ENCODE measurements at places on chromosomes 12 and 14. TPM values are rescaled to one million over a fixed set of nuclear protein-coding genes. Genes with fewer than 3 reads are reported as not detected.
A peak's percentile ranks its signal among the peaks of the same experiment; 100 is the strongest.

SPTB gene
- total RNA-seq, result 3.0 TPM

PRR4 gene
- 32.1 TPM for total RNA-seq

SERPINA1 gene
- total RNA-seq, result 432 TPM

STAC3 gene
- 4.3 TPM for total RNA-seq

CLEC4D gene
- total RNA-seq, result not detected

INSM2 gene
- total RNA-seq, result 0.15 TPM

GRCh38 chr12:71045781-71046180 is 112.0 kb downstream of the TSPAN8 start:
- no peaks in the 10 kb centered on the region for H3K36me3 ChIP-seq
- no peak overlapping the region for H3K4me3 ChIP-seq
- H3K27me3 ChIP-seq, result no peaks in the 10 kb centered on the region
- no peaks in the 10 kb centered on the region for H3K4me1 ChIP-seq

DNA sequence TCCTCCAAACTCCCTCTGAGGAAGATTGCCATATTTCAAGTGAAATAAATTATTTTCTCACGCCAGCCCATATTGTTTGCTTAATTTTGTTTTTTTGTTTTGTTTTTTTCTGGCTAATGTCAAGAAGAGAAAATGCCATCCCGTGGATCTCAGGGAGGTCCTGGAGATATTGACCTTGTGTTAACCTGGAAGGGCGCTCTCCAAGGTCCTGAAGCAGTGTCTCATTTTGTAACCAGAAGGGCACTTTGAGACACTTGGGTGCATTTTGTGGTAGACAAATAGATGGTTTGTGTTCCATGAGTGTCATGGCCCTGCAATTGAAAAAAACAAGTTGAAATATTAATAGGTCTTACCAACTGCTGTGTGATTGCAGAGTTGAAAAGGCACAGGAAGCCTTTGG is 268.9 kb downstream of the SUDS3 start:
- no peaks in the 10 kb centered on the region for H3K4me1 ChIP-seq
- H3K36me3 ChIP-seq, result no peaks in the 10 kb centered on the region
- H3K4me3 ChIP-seq, result no peak overlapping the region

DNA sequence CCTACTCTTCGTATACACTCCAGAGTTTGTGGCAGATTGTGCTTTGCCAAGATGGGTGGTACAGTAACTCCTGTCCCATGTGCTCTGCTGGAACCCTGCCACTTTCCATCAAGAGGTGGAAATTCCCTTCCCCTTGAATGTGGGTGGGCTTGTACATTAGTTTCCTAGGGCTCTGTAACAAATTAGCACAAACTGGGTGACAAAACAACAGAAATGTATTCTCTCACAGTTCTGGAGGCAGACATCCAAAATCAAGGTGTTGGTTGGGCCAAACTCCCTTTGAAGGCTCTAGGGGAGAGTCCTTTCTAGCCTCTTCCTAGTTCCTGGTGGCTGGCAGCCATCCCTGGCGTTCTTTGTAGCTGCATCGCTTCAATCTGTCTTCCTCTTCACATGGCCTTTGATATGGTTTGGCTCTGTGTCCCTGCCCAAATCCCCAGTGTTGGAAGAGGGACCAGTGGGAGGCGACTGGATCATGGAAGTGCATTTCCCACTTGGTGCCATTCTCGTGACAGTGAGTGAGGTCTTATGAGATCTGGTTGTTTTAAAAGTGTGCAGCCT is 117.5 kb downstream of the VRK1 start:
- no peaks in the 10 kb centered on the region for H3K36me3 ChIP-seq
- no peaks in the 10 kb centered on the region for H3K4me1 ChIP-seq
- no peaks in the 10 kb centered on the region for H3K27me3 ChIP-seq
- no peak overlapping the region for H3K27ac ChIP-seq
- H3K4me3 ChIP-seq, result no peak overlapping the region

DNA sequence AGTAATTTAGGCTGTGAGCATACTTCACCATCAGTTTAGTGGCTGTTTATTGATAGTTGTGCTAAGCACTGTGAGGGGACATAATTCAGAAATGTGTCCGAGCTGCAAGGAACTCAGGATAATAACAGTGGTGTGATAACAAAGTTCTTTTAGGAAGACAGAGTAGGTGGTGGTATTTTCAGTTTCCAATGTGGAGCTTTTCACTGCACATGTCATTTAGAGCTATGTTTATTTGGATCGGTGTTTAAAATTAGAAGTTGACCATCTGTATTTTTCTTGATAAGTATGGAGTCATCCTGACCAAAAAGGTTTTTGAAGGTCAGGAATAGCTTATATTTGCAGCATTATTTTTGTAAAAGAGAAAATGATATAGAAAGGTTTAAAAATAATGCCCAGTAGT is 443.5 kb downstream of the TMTC2 start:
- H3K27me3 ChIP-seq, result no peaks in the 10 kb centered on the region
- H3K36me3 ChIP-seq, result peaks cover 5% of the 10 kb centered on the region
- DNase-seq, result no peak
- H3K4me3 ChIP-seq, result no peak overlapping the region
- H3K27ac ChIP-seq, result no peak overlapping the region
- H3K4me1 ChIP-seq, result no peaks in the 10 kb centered on the region

GRCh38 chr12:80776706-80777105 is 60.0 kb downstream of the MYF5 start:
- no peak overlapping the region for H3K4me3 ChIP-seq
- no peak for DNase-seq
- H3K27me3 ChIP-seq, result no peaks in the 10 kb centered on the region

- H3K4me1 ChIP-seq, result peaks cover 12% of the 10 kb centered on the region
- H3K27me3 ChIP-seq, result peaks cover 9% of the 10 kb centered on the region
- H3K4me3 ChIP-seq, result peak within 1 kb of the TSS; percentile 58
Observed at GRCh38 chr12:51391283-51392123, at the start of gene GALNT6. TSS of gene GALNT6 (minus strand) at chr12:51391406. CDS start at chr12:51379781, 11,625 bp downstream.

GRCh38 chr12:130880411-130880885 is 8.6 kb downstream of the RAN start:
- no peak for DNase-seq
- H3K27me3 ChIP-seq, result no peaks in the 10 kb centered on the region
- peaks cover 5% of the 10 kb centered on the region for H3K4me1 ChIP-seq
- no peak overlapping the region for H3K4me3 ChIP-seq
- no peak overlapping the region for H3K27ac ChIP-seq

GRCh38 chr14:103284574-103285467 is 49.2 kb upstream of the EIF5 start:
- H3K27ac ChIP-seq, result no peak overlapping the region
- H3K4me3 ChIP-seq, result no peak overlapping the region
- DNase-seq, result no peak
- H3K36me3 ChIP-seq, result no peaks in the 10 kb centered on the region

DNA sequence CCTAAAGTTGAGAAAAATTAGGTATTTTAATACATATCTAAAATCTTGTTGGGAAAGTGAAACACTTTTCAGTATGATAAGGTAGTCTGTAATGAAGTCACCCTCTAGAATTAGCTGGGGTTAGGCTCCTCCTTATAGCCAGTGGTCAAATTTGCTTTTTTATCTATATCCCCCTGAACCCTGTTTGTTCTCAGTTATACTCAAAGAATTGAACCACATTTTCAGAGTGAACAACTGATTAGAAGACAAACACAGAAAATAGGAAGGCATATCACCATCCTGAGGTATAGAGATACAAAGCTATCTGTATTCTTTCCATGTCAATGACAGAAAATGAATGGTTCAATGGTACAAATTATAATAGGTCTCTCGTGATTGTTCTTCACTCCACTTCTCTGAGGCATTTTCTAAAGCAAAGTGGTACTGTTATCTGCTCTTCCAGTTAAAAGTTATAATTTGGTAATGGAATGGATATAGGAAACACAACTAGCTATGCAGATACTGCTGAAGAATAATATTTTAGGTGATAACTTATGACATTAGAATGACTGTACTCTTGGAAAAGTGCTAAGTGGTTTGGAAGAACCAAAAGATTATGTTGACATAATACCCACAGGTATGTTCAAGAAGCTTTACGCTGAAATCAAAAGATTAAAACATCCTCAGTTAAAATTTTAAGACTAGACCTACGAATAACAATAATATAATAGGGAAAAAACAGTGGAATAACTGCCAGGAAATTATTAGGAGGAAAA is 27.6 kb downstream of the WASHC3 start:
- DNase-seq, result no peak
- H3K4me1 ChIP-seq, result no peaks in the 10 kb centered on the region
- H3K27me3 ChIP-seq, result no peaks in the 10 kb centered on the region
- no peak overlapping the region for H3K4me3 ChIP-seq

DNA sequence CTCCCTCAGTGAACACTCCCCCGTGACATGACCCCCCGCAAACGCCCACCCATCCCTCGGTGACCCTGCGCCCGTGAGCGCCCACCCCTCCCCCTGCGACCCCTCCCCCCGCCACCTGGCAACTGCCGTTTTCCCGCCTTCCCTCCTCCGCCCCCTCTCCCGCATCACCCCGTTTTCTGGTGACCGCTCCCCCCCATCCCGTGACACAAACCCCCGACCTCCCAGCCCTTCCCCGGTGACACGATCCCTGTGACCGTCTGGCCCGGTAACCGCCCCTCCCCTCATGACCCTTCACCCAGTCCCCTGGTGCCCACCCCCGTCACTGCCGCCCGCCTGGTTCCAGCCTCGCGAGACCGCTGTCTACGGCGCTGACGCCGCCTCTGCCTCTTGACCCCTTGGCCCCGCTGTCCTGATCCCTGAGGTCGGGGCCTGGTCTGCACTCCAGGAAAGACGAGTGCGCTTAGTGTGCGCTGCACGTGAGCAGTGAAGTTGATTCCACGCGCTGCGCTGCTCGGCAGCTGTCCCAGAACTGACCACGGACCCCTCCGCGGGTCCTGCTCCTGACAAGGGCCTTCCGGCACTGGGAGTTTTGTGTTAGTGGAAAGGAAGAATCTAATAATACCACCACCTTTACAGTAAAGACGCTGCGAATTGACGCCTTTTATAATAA is 59.4 kb downstream of the DDX51 start:
- H3K36me3 ChIP-seq, result no peaks in the 10 kb centered on the region
- H3K27ac ChIP-seq, result peak overlapping the region; percentile 85
- H3K4me3 ChIP-seq, result peak overlapping the region; percentile 70
- peaks cover 14% of the 10 kb centered on the region for H3K4me1 ChIP-seq
- no peaks in the 10 kb centered on the region for H3K27me3 ChIP-seq

GRCh38 chr14:61106271-61106958 is 125.4 kb downstream of the SLC38A6 start:
- DNase-seq, result no peak
- no peak overlapping the region for H3K27ac ChIP-seq
- no peaks in the 10 kb centered on the region for H3K36me3 ChIP-seq
- H3K4me3 ChIP-seq, result no peak overlapping the region

DNA sequence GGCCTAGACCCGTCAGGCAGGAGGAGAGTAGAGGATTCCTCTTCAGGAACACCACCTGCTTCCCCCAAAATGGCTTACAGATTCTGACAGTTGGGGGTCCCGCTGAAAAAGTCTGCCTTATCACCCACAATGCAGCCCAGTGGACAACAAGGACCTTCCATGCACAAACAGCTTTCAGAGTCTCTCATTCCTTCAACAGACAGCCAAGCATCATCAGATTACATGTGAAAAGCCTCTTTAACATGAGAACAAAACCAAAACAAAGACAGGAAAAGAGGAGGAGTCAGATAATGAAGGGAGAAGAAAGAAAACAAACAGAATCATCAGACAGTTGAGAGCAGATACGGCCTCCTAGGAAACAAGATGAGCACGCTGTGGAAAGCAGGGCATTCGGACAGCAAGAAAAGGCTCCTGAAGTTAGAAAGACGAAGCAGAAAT is 18.3 kb downstream of the KCTD10 start:
- no peak overlapping the region for H3K4me3 ChIP-seq
- H3K36me3 ChIP-seq, result peaks cover 37% of the 10 kb centered on the region
- no peak for DNase-seq

DNA sequence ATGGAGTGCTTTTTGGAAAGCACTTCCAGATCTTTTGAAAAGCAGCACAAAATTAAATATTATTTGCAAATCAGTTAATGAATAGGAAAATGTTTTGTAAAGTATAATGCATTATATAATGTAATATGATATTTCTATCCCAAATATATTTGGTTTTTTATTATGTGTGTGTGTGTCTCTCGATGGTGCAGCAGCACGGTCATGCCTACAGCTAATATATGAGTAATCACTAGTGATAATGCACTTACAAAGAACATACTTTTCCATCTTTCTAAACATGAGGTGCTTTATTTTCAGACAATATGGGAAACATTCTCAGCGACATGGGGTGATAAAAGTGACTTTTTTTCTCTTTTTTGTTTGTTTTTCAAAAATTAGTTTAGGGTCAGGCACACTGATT is 1.3 kb upstream of the EEA1 start:
- no peaks in the 10 kb centered on the region for H3K36me3 ChIP-seq
- H3K4me3 ChIP-seq, result no peak overlapping the region
- H3K27me3 ChIP-seq, result no peaks in the 10 kb centered on the region
- no peak overlapping the region for H3K27ac ChIP-seq

- peak overlapping the region; percentile 56 for H3K4me3 ChIP-seq
- peak; percentile 96 for DNase-seq
- H3K27ac ChIP-seq, result peak overlapping the region; percentile 79
- H3K36me3 ChIP-seq, result no peaks in the 10 kb centered on the region
- H3K4me1 ChIP-seq, result peaks cover 17% of the 10 kb centered on the region
- H3K27me3 ChIP-seq, result peaks cover 9% of the 10 kb centered on the region
Observed at GRCh38 chr14:91835920-91836843, 31.2 kb downstream of the TC2N start.

GRCh38 chr14:56153267-56153666 is 35.1 kb downstream of the PELI2 start:
- H3K27ac ChIP-seq, result no peak overlapping the region
- no peaks in the 10 kb centered on the region for H3K36me3 ChIP-seq
- no peaks in the 10 kb centered on the region for H3K27me3 ChIP-seq
- peaks cover 7% of the 10 kb centered on the region for H3K4me1 ChIP-seq
- no peak for DNase-seq
- H3K4me3 ChIP-seq, result no peak overlapping the region

- peaks cover 3% of the 10 kb centered on the region for H3K27me3 ChIP-seq
- peaks cover 10% of the 10 kb centered on the region for H3K4me1 ChIP-seq
- DNase-seq, result no peak
- H3K27ac ChIP-seq, result no peak within 1 kb of the TSS
Observed at GRCh38 chr14:21029917-21030316, at the start of gene TPPP2. TSS of gene TPPP2 (plus strand) at chr14:21030217. CDS start at chr14:21030582, 365 bp downstream.

Measured in upper lobe of left lung (tissue), 6 donors.